Smooth muscle cell of the umbilical artery (primary cell): ENCODE measurements at places on chromosomes 7 and 10. TPM values are rescaled to one million over a fixed set of nuclear protein-coding genes. Genes with fewer than 3 reads are reported as not detected.

The VGF gene
- 3.0 and 20.7 TPM in 2 replicates for total RNA-seq

The AKR1B15 gene
- total RNA-seq, result not detected in 2 replicates

The URGCP gene
- total RNA-seq, result 25.7 and 25.8 TPM in 2 replicates

The STEAP4 gene
- total RNA-seq, result 0.89 TPM in 1 of 2 replicates, not detected in the other

The ZRANB1 gene
- total RNA-seq, result 20.2 and 22.3 TPM in 2 replicates

The MYH16 gene
- total RNA-seq, result under 0.01 and 0.32 TPM in 2 replicates

The PCLO gene
- 0.59 and 3.0 TPM in 2 replicates for total RNA-seq
